SW 1271 (cell line): ENCODE measurements at places on chromosomes 16 and 17.

GRCh38 chr16:54473226-54473993 lies 186.8 kb upstream of the IRX3 start:
- no peak for DNase-seq

- no peak for DNase-seq
These were observed at the start of gene BEAN1 for GRCh38 chr16:66427036-66427860. Gene BEAN1 (plus strand): TSS chr16:66427295. CDS start chr16:66437677, 10,382 bp downstream.

- DNase-seq = no peak
These were observed 16.5 kb downstream of the FCSK start for GRCh38 chr16:70470927-70471341.

DNA sequence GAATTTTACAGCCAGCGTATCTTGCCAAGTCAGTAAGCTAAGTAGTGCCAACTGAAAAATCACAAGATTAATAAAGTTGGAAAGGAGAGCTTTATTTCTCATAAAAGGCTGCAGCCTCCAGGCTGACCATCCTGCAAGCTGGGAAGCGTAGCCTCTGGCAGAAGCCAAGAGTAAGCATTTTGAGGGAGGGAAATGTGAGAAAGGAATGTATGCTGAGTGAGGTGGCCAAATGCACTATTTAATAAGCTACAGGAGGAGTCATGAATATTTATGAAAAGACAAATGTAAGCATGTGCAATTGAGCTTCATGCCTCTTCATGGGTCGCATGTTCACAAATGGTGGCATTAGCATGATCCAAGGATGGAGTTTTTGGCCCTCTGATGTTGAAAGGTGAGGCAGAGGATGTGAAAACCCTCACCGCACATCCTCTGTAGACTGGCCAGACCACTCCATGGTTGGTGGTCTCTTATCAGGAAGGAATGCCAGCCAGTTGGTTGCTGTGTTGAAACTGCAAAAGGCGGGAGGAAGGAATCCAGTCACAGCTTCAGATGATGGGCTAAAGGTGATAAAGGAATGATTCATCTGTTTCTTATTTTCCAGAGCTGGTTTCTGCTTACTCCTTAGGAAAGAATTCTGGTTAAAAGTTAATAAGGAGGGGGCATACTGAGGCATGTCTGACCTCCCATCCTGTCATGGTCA lies 9.2 kb downstream of the KRT33B start:
- DNase-seq = no peak

- no peak for DNase-seq
These were observed 117.1 kb upstream of the NLRP1 start for GRCh38 chr17:5701381-5701780.

DNA sequence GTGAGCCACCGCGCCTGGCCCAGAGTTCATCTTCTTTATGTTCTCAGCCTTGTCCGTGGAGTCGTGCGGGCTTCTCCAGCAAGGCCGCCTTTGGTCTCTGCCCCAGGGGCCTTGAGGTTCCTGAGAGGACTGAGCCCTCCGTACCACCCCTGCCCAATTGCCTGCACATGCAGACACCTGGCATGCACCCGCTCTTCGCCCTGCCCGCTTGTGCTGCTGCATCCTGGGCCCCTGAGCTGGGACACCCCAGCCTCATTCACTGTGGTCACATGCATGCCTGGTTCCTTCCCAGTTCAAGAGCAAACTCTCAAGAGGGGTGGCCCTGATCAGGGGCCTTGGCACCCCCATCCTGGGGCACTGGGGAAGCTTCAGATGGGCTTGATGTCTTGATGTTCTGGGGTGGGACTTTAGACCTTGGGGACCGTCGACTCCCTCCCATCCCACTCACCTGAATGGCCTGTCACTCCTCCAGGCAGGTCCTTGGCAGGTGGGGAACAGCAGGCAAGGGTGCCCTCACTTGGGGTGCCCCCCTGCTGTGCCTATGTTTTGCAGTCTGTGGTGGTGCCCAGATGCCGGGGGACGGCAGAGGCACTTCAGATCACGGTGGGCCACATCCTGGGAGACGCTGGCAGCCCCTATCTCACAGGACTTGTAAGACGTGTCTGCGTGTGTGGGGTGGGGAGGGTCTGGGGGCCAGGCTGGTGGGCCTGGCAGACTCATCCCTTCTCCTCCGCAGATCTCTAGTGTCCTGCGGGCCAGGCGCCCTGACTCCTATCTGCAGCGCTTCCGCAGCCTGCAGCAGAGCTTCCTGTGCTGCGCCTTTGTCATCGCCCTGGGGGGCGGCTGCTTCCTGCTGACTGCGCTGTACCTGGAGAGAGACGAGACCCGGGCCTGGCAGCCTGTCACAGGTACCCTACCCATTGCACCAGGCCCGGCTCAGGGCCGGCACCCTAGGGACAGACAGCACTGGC lies 12.7 kb upstream of the SPNS2 start:
- no peak for DNase-seq

- no peak for DNase-seq
These were observed 16.6 kb downstream of the NUDT7 start for GRCh38 chr16:77738706-77739558.

- no peak for DNase-seq
These were observed 29.0 kb downstream of the RBBP6 start for GRCh38 chr16:24568392-24568791.
